ENCODE measurements at places on chromosomes 2 and 18. TPM values are rescaled to one million over a fixed set of nuclear protein-coding genes. Genes with fewer than 3 reads are reported as not detected.

GRCh38 chr2:84319581-84319980 is 139.5 kb downstream of the SUCLG1 start:
- DNase-seq: no peak

GRCh38 chr18:22204996-22205395 is 35.6 kb downstream of the GATA6 start:
- no peak for DNase-seq

DNA sequence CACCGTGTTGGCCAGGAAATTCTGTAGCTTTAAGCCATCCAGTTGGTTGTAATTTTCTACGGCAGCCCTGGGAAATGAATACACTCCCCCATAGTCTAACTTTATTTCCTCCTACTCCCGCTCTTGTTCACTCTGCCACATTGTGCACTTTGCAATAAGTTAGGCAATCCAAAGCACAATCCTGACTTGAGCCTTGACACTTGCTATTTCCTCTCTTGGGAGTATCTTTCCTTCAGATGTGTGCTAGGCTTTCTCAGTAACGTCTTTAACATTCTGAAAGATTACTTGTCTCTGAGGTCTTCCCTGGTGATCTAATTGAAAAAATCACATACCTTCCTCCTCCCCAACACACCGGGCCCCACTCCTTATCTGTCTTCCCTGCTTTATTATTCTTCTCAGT is 65.9 kb upstream of the RAB27B start:
- no peak for DNase-seq

DNA sequence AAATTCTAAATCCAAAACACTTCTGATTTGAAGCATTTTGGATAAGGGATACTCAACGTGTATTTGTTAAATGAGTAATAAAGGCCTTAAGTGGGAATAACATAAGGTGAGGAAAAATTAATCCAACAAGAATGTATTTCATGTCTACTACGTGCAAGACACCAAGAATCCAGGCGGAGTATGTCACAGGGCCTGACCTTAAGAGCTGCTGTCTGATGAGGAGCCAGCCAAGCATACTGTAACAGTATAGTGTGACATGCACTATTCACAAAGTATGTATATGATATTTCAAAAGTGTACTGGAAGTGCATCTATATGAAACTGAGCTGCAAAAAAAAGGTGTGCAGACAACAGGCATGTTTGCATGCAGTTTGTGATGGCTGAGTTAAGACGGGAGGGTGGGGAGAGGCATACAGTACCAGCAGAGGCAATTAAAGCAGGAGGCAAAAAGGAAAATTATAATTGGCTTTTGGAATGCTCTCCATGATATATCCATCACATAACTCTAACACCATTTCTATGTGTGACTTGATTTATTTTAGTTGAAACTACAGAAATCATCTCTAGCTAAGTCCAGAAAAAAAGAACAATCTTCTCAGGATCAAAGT is 18.2 kb downstream of the IWS1 start:
- DNase-seq: no peak

The HOXD8 gene
- 0.67 TPM for total RNA-seq

The ZSWIM2 gene
- total RNA-seq: not detected
